ENCODE measurements at places on chromosomes 3 and 15. TPM values are rescaled to one million over a fixed set of nuclear protein-coding genes. Genes with fewer than 3 reads are reported as not detected.
A peak's percentile ranks its signal among the peaks of the same experiment; 100 is the strongest.

The RCCD1 gene
- 16.5 TPM for polyA plus RNA-seq

The UROC1 gene
- 0.09 TPM for polyA plus RNA-seq

The ZNF660 gene
- polyA plus RNA-seq = 18.2 TPM

The P2RY12 gene
- polyA plus RNA-seq = 1.1 TPM

The TGM4 gene
- polyA plus RNA-seq = 0.12 TPM

The ITIH4 gene
- 14.7 TPM for polyA plus RNA-seq

The CX3CR1 gene
- polyA plus RNA-seq = 5.3 TPM

The TBL1XR1 gene
- polyA plus RNA-seq = 143 TPM

The BDH1 gene
- 35.6 TPM for polyA plus RNA-seq

The SLC22A14 gene
- 0.62 TPM for polyA plus RNA-seq

The ADAMTS17 gene
- polyA plus RNA-seq = 3.1 TPM

The CAV3 gene
- 0.34 TPM for polyA plus RNA-seq

- no peak for DNase-seq
Observed at GRCh38 chr3:121430664-121431215, 115.0 kb downstream of the POLQ start.

- DNase-seq = no peak
Observed at GRCh38 chr3:189053322-189053721, 118.4 kb upstream of the TPRG1 start.

DNA sequence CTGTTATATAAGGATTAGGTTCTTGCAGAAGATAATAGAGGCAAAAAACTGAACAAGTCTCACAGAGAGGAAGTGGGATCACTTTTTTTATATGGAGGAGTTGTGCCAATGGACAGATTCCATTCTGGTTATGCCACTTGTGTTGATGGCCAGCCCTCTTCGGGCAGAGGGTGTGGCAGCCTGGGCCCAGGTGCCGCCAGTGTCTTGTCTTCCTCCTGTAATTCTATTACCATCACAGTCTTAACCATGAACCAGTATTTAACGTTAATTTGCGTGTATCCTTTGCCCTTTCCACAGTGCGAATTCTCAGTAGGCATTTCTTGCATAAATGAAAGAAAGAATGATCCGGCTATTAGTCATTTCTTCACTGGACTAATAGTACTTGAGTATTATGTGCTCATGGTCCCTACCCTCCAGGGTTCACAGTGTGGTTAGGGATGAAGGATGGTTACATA, 7.0 kb upstream of the USP4 start:
- DNase-seq = no peak

- DNase-seq = no peak
Observed at GRCh38 chr15:50500352-50500751, 46.1 kb downstream of the USP50 start.

- no peak for DNase-seq
Observed at GRCh38 chr3:146781606-146782005, 176.5 kb upstream of the PLSCR5 start.

DNA sequence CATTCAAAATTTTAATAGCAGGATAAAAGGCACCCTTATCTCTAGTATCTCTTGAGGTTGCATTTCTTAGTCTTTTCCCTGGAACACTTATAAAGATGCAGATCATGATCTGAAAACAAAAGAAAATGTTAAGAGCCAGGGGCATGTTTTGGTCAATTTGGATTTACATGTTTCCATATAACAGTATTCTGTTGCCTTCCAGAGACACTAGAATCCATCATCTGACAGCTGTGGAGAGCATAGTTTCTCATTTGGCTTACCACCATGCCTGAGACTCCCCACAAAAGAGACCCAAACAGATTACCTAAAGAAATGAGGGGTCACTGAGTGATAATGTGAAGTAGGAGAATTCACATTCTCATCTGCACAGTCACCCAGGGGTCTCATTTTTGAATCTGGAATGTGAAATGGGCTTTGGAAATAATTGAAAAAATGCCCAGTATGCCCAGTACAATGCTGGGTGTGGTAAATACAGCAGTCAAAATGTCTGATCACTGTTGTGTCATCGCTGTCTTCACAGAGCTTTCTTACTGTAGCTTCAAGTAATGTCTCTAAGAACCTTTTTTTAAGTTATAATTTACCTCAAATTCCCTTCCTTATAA, 79.9 kb upstream of the ZBTB20 start:
- no peak for DNase-seq

- peak; percentile 32 for DNase-seq
Observed at GRCh38 chr15:89662893-89663626, 7.8 kb upstream of the KIF7 start.

- DNase-seq = no peak
Observed at GRCh38 chr3:15903164-15903563, 105.4 kb upstream of the ANKRD28 start.

DNA sequence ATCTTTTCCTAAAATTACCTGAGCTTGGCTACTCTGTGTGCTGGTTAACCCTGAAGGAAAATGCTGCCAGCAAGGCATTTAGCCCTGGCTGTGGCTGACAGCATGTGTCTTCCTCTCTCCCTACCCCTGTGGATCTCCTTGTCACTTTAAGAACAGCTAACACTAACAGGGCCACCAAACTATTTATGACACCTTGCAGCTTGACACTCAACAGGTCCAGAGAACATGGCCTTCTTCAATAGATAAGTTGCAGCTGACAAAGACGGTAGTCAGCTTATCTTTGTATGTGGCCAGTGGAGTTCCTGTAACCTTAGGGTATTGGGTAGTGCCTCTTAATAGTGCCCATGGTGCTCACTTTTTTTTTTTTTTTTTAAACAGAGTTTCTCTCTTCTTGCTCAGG, 32.0 kb upstream of the COPB2 start:
- DNase-seq = no peak

GRCh38 chr3:21462141-21462540, 288.9 kb downstream of the ZNF385D start:
- no peak for DNase-seq

- DNase-seq = peak; percentile 60
Observed at GRCh38 chr15:67188551-67189218, 65.8 kb downstream of the AAGAB start.

GRCh38 chr15:89845305-89845893, 30.7 kb upstream of the ANPEP start:
- no peak for DNase-seq

DNA sequence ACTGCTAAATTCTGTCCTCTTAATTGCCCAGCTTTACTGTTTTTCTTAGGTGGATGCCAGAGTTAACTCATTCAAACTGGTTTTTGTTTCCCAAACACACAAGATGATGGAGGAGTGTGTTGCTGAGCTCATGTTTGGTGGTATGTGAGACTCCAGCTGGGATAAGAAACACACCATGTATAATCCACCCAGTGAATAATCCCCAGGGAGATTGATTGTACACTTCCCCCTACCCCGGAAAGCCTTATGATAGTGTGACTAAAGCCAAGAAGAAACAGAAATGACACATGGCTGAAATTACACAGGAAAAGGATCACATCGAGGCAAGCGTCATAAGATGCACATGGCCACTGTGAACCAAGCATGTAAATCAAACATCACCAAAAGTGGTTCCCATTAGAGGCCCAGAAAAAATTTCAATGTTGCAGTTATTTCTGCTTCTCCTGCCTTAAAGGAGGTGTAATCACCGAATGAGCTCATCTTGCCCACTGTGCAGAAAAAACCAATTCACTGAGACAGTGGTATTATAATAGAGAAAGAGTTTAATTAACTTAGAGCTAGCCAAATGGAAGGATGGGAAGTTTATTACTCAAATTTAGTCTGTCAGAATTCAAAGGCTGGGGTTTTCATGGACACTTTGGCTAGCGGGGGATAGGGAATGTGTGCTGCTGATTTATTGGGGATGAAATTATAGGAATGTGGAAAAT, 56.7 kb upstream of the MAGI1 start:
- DNase-seq = no peak

GRCh38 chr3:52290596-52291507, 3.2 kb downstream of the GLYCTK start:
- DNase-seq = no peak

DNA sequence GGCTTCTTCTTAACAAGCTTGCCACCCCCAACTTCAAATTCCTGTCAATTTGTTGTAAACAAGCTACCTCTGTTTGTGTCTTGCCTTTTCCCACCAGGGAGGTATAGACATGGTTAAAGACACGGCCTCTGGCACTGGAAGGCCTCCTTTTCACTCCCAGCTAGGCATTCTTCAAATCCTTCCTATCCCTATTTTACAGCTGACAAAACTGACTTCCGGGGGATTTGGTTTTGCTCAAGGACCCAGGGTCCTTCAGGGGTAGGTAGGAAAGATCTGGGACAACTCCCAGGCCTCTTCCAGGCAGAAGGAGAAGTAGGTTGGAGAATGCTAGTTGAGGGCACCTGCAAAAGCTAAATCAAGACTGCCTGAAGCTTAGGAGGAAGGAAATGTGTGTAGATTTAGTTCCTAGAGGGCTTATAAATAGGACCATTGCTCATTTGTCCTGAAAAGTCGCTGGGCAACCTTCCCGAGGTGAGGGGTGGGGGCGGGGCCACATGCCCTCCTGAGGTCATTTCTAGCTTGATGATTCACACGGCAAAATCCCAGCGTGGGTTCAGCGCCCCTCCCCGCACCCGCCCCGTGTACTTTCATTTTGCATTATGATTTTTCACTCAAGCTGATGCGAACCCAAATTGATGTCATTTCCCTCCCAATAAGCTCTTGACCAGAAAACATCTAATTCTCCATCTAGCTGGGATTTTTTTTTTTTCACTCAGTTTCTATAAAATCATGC, 365.5 kb downstream of the SHQ1 start:
- no peak for DNase-seq

GRCh38 chr3:181716966-181717365, 5.2 kb downstream of the SOX2 start:
- DNase-seq = no peak

DNA sequence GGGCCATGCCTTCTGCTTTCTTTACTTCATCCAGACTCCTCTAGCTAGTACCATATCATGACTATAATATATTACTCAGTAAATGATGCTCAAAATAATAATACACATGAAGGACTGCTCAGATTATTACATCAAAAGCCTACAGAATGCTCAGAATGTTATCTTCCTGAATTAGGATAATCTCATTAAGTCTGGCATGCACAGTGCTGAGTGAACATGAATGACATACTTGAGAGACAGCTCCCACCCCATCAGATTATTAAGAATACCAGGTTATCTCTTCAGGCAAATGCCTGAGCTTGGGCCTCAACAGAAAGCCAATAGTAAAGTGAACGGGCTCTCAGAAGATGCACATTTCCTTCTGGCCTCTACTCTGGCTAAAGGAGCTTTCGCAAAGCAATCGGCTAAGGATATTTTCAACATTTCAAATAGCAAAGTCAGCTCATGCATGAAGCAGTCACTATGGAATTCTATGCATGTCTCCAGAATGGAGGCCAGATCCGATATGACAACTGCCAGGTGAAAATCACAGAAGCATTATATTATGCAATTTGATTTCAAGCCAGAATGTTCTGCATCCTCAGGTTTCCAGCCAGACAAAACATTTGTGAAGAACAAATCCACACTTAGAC, 122.6 kb downstream of the KCNMB2 start:
- no peak for DNase-seq

- DNase-seq = no peak
Observed at GRCh38 chr15:28098766-28099554, at the start of gene OCA2. TSS of gene OCA2 (minus strand) at chr15:28099315. CDS start at chr15:28081874, 17,441 bp downstream.

GRCh38 chr3:66723231-66723630, 222.4 kb upstream of the LRIG1 start:
- DNase-seq = no peak

GRCh38 chr15:56736308-56736707, 3.0 kb upstream of the ZNF280D start:
- no peak for DNase-seq

GRCh38 chr15:62934236-62934971, 108.1 kb upstream of the TPM1 start:
- DNase-seq = no peak

GRCh38 chr15:61253186-61253585, 24.1 kb upstream of the RORA start:
- DNase-seq = no peak

DNA sequence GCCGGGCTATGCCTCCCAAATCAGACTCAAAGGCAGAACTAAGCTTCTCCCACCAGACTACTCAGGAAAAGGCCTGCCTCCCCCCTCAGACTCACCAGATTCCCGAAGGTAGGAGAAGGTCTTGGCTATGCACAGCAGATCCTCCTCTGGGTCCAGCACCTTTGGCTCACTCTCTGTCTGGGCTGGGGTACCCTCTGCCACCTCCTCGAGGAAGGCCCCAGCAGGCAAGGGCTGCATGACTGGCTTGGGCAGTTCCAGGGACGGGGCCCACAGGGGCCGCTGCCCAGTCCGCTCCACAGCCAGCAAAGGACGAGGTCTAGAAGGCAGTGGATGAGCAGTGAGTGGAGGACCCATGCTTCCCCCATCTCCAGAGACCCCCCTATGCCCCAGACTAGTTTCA, 3.3 kb downstream of the CISH start:
- DNase-seq = no peak

DNA sequence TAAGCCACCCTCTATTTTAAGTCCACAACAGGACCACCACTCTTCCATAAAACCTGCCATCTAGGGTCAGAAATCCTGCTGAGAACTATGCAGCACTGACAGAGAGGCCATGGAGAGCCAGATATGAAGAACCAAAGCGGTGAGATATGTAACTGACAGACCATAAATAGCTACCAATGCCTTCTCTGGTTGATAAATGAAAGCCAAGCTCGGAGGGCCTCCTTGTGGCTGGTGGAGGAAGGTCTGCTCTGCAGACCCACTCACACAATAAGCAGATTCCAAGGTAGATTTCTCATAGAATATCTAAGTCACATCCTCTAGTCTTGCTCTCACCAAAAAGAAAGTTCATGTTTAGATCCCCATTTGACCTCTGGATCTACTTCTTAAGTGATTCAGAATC, 38.9 kb downstream of the RYK start:
- DNase-seq = peak; percentile 14

- peak; percentile 16 for DNase-seq
Observed at GRCh38 chr3:9810433-9810770, 340 bp downstream of the TTLL3 start.

GRCh38 chr15:62896380-62896866, 146.1 kb upstream of the TPM1 start:
- no peak for DNase-seq

- DNase-seq = no peak
Observed at GRCh38 chr3:40951636-40952035, 247.7 kb upstream of the CTNNB1 start.

DNA sequence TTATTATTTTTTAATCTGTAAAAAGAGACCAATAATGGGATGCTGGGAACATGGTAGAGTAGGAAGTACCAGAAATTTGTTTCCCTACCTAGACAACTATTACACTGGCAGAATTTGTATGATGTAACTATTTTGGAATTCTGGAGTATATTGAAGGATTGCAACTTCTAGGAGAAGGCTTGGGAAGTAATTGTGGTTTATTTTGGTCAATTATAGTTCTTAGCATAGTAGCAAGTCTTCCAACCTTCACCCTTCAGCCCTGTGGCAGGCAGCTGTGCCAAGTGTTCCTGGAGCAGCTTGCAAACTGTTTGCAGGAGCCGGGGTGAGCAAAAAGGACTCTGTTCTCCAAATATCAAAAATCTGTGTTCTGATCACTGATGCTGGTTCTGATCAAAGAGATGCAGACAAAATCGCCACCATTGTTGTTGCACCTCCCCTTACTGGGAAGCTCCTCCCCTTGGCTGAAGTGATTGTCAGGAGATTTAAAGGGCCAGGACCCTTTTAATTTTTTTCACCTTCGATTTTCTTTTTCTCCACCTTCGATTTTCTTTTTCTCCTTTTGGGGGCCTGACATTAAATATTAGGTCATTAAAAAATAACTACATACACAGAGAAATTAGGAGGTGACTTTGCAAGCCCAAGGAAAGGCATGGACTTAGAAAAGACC, 363.3 kb downstream of the SLC9A9 start:
- DNase-seq = no peak

Measured in renal cortex interstitium (tissue), 15 donors.